ENCODE measurements at places on chromosomes 12 and 14. TPM values are rescaled to one million over a fixed set of nuclear protein-coding genes. Genes with fewer than 3 reads are reported as not detected.

The KLHDC1 gene
- total RNA-seq: 1.1 TPM

The MMP19 gene
- total RNA-seq: not detected

The RD3L gene
- not detected for total RNA-seq

The LRR1 gene
- total RNA-seq: 48.7 TPM

The CLECL1 gene
- total RNA-seq: 7.2 TPM

The GPRC5A gene
- total RNA-seq: not detected
